ENCODE measurements at places on chromosomes 1 and 21.
A peak's percentile ranks its signal among the peaks of the same experiment; 100 is the strongest.

- DNase-seq, result no peak
These were observed 480 bp downstream of the DPYD start for GRCh38 chr1:97920276-97920831.

- no peak for DNase-seq
These were observed 199.0 kb upstream of the DPYD start for GRCh38 chr1:98119796-98120195.

- no peak for DNase-seq
These were observed 13.9 kb downstream of the DLGAP3 start for GRCh38 chr1:34915521-34915920.

GRCh38 chr1:210764536-210764935 lies 369.4 kb downstream of the KCNH1 start:
- no peak for DNase-seq

DNA sequence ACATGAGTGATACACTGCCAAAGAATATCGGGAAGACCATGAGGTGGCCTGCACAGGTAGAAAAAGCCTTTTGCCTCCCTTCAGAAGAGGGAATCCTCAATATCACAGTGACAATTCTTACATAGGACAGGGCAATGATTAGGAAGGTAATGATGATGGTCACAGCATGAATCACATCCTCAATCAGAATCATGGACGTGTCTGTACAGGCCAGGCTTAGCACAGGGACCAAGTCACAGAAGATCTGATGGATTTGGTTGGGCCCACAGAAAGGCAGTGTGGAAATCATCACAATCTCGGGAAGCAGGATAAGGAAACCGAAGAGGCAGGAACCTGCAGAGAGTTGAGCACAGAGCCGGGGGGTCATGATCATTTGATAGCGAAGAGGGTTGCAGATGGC lies 3.2 kb downstream of the OR6K3 start:
- no peak for DNase-seq

DNA sequence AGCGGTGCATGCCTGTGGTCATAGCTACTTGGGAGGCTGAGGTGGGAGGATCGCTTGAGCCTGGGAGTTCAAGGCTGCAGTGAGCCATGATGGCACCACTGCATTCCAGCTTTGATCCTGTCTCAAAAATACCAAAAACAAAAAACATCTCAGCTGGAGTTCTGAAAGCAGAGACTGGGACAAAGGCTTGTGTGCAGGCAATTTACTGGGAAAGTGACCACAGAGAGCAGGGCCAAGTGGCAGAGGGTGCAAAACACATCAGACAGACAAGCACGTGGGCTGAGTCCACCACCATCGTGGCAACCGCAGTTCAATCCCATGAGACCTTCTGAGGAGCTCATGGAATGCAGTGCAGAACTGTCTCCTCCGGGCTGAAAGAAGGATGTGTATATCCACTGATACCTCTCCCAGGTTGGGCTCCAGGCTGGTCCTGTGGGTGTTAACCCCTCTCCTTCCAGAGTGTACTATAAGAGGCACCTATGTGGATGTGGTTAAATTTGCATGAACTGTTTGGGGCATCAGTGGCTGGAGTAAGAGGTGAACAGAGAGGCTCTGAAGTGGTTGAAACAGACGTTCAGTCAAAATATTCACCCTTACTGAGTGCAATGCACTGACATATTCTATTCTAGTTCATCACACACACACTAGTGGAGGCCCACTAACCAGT lies 10.8 kb downstream of the PIGP start:
- DNase-seq, result no peak

- no peak for DNase-seq
These were observed 32.8 kb upstream of the PTPRC start for GRCh38 chr1:198606020-198606438.

GRCh38 chr1:171969813-171970212 lies 128.5 kb downstream of the DNM3 start:
- no peak for DNase-seq

GRCh38 chr1:8422510-8423268 lies 104.8 kb downstream of the SLC45A1 start:
- no peak for DNase-seq

- DNase-seq, result no peak
These were observed 79.2 kb downstream of the NIBAN1 start for GRCh38 chr1:184895086-184895485.

GRCh38 chr1:230851291-230851691 lies 17.0 kb downstream of the C1orf198 start:
- DNase-seq, result no peak

GRCh38 chr1:47996060-47996405 lies 1.2 kb downstream of the TRABD2B start:
- no peak for DNase-seq

- DNase-seq, result no peak
These were observed 40.9 kb upstream of the CITED4 start for GRCh38 chr1:40903106-40903505.

- DNase-seq, result no peak
These were observed 85.9 kb downstream of the LHX8 start for GRCh38 chr1:75220072-75220471.

DNA sequence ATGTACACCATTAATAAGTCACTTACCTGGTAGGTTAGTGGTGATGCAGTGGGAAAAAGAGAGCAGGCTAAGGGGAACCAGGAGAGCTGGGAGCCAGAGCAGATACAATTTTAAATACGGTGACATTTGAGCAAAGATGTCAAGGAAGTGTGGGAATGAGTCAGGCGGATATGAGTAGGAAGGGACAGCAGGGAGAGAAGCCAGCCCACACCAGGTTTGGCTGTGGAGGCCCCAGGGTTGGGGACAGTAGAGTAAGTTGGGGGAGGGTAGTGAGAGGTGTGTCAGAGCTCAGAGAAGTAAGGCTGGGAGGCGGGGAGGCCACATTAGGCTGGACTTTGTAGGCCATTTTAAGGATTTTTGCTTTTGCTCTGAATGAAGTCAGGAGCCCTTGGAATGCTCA lies 482.0 kb downstream of the DISC1 start:
- DNase-seq, result no peak

DNA sequence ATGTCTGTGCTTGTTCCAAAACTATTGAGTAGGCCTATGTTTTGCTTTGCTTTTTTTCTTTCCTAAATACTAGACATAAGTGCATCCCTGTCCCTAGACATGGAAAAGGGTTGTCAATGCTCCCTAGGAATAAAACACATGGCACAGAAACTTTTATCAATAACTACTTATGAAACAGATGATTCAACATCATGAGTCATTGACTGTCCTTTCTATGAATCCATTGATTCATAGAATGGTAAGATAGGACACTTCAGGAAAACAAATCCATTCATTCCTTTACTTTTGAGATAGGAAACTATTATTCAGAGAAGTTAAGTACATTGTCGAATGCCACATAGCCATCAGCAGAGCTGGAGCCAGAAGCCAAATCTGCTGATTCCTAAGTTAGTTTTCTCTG lies 147.5 kb downstream of the TSEN15 start:
- DNase-seq, result no peak

DNA sequence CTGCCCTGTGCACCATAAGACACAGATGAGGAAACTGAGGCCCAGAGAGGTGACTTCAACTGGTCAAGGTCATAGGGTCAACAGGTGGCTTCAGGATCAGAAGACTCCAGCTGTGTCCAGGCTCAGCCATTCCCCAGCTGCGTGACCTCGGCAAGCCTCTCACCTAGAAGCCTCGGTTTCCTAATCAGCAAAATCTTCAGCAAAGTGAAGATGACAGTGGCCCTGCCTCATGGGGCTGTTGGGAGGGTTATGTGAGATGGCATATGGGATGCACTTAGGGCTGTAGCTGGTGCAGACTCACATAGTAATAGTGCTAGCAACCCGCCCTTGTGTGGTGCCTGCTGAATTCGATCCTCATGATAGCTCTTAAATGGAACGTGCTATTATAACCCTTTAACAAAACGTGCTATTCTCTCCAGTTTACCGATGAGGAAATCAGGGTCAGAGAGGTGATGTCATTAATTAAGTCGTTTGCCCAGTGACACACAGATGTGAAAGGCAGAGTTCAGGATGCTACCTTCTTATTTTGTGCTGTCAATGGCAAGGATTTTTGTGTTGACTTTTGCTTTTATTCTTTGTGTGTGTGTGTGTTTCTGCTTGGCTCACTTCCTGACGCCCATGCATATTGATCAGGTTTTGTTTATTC lies 472.9 kb downstream of the MATN1 start:
- no peak for DNase-seq

DNA sequence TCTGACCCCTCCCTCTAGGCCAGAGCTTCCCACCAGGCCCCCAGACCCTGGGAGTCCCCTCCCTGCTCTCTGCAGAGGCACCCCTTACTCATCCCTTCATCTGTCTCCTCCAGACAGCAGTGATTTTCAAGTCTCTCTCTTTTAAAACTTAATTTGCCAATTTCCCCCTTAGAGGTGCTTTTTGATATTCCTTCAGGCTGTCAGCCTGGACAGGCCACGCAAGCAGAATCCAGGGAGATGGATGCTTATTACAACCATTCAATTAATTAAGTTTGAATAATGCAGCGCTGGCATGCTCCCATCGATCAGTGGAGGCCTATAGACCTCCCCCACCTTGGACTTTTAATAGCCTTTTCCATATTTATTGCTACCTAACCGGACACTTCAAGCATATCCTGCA lies 6.2 kb downstream of the CAMK2N1 start:
- no peak for DNase-seq

GRCh38 chr21:39869141-39869818 lies 2.0 kb downstream of the PCP4 start:
- DNase-seq, result no peak

DNA sequence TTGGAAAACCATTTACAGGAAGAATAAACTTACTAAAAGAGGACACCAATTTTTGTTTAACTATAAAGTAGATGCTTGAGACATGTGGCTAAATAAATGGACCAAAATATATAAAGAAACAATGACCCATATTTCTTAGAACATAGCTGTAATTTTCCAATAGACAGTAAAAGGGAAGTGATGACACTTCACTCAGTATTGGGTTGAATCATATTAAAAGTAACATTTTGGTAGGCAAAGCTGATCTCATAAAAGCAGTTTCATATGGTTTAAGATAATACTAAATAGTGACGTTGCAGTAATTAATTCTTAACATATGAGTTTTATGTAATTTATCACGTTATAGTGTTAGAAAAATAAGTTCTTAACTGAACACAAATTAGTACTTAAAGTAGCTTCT lies 308.9 kb upstream of the RUNX1 start:
- no peak for DNase-seq

- DNase-seq, result no peak
These were observed 145.4 kb upstream of the C8B start for GRCh38 chr1:57111175-57111574.

DNA sequence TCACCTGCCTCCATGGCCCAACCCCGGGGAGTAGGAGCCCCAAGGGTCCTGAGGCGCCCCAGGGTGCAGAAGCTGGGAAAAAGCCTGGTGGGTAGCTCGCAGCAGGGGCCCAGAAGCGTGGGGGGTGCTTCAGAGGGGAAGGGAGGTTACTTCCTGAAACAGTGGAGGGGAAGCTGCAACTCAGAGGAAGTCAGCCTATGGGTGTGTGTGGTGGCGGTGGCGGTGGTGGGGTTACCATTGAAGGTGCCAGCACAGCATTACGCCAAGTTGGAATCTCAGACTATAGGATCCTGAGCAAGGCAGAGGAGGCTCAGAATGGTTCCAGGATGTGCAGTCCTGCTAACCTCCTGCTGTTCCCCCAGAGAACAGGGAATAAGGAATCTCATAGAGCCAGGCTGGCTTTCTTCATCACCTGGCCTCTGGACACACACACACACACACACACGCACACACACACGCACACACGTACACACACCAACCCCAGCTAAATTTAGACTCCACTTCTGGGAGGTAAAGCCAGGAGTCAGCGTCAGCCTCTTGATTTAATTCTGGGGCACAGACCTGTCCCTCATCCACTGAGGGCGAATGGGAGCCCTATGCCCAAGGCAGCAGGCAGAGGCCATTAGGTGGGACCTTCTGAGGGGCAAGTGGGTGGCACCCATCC lies 1.3 kb downstream of the DENND4B start:
- peak; percentile 69 for DNase-seq

DNA sequence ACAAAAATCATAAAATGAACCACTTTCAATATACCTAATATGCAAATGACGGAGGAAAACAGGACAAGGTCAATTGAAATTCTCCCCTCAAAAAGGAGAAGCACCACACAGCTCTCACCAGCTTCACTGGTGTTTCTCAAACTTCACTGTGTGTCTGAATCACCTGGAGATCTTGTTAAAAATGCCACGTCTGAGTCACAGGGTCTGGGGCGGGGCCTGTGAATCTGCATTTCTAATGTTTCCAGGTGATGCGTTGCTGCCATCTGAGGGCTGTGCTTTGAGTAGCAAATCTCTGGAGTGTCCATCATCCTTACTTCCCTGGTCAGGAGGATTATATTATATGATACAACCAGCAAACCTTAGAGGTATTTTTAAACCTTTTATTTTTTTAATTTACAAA lies 9.0 kb downstream of the CLDN19 start:
- no peak for DNase-seq

GRCh38 chr1:59089036-59089798 lies 207.7 kb upstream of the FGGY start:
- no peak for DNase-seq

DNA sequence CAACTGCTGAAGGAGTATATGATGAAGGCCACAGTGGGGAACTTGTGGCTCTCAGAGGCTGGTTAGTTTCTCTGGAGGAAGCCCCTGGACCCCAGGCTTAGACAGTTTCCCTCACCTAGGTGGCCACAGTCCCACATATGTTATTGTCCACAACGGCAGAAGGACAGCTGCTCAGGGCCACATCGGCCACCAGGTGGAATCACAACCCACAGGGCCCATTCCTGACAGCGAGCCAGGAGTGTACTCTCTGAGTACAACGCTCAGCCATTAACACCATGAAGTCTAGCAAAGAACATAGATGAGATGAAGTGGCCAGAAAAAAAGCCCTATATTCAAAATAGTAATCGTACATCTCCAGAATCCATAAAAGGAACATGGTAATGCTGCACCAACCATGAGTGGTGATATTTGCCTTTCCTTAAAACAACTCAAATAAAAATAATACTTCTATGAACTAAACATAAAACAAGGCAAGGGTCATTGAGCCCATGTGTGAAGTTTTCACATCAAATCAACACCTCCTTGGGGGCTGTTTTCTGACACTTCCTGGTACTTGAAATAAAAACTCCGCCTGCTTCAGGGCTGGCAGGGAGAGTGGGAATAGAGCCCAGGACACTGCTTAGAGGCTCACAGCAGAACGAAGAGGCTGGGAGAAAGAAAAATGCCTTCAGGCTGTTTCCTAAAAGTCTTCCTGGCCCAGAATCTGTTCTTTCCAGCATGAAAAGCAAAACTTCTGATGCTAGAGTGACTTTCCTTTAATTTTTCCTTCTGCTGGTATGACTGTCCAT lies 383.3 kb downstream of the HHAT start:
- DNase-seq, result no peak

GRCh38 chr1:213761845-213762407 lies 225.8 kb upstream of the PROX1 start:
- no peak for DNase-seq

- no peak for DNase-seq
These were observed 88.5 kb downstream of the ASH1L start for GRCh38 chr1:155474146-155474545.

- DNase-seq, result no peak
These were observed 4.2 kb upstream of the GUCA2A start for GRCh38 chr1:42168763-42169162.
